ENCODE measurements at places on chromosomes 16 and 17.

- DNase-seq, result no peak
Measured at GRCh38 chr17:43631429-43631828, 30.3 kb downstream of the MEOX1 start.

GRCh38 chr17:39951924-39952679, 10.7 kb upstream of the GSDMA start:
- no peak for DNase-seq

DNA sequence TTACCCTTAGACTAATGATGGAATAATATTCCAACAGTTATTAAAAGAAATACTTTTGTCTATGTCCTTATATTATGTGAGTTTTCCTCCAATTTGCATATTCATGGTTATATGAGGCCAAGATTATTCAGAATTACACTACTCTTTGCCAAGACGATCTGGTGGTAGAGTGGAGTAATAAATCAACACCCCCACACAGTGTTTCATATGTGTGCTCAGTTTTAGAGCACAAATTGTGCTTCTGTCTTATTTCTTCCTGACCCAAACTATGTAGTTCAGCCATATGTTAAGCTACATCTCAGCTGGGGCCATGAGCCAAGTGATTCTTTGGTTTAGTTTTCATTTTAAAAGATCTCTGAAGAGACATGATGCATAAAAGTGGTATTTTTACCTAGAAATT, 26.9 kb upstream of the PPM1E start:
- no peak for DNase-seq

- no peak for DNase-seq
Measured at GRCh38 chr17:60301649-60302048, 90.3 kb downstream of the USP32 start.

- DNase-seq, result no peak
Measured at GRCh38 chr16:66560107-66560506, 6.1 kb upstream of the CMTM1 start.

GRCh38 chr16:10590342-10590741, 9.9 kb upstream of the EMP2 start:
- no peak for DNase-seq

- DNase-seq, result peak; percentile 35
Measured at GRCh38 chr17:57114085-57114673, 29.1 kb downstream of the AKAP1 start.

GRCh38 chr16:349211-349610, 3.3 kb downstream of the AXIN1 start:
- no peak for DNase-seq

DNA sequence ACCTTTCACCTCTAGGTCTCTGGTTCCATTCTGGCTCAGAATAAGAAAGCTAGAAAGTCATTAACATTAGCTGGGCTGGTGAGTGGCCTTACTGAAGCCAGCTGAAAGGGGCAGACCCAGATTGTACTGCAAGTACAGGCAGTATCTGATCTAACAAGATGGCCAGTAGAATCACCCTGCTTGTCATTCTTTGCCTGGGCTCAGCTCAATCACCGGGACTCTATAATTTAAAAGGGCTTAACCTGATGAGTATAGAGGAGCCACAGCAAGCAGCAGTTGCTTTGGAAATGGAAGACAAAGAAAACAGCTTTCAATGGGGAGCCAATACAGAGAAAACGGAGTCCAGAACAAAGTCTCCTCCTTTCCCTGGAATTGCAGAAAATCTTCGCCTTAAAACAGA, 13.6 kb downstream of the CDH8 start:
- no peak for DNase-seq

DNA sequence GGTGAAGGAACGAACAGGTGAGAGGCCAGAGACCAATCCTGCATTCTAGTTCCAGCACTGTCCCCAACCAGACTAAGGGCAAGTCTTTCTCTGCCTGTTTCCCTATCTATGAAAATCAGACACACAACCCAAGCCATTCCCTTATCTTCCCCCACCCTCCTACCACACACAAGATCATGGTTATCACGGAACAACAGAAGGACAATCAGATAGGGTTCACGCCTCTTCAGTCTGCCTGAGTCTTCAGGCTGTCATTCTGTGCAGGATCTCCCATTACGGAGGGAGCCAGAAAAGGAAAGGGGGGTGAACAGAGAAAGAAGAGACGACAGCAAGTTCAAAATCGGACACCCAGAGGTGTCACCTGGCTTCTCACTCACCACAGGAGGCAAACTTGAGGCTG, 11.1 kb downstream of the TLE7 start:
- DNase-seq, result no peak

GRCh38 chr17:64326420-64327054, 63.5 kb upstream of the TEX2 start:
- DNase-seq, result peak; percentile 96

DNA sequence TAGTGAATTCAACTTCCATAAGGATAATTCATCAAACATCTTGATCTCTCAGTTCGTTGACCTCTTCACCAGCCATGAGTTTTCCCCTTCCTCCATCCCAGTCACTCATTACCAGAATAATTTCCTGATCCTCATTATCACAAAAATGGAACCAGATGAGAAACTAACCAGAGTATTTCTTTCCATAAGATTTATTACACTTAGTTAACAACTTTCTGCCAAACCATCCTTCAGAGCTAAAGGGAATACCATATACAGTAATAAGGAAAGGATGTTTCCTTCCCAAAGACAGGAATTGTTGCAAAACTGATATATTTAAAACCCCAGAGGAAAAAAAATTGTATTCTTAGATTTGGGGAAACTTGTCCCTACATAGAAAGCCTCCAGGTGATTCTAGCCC, 8.6 kb downstream of the KRTAP29-1 start:
- no peak for DNase-seq

GRCh38 chr17:2937331-2938003, 125.9 kb downstream of the OR1D5 start:
- no peak for DNase-seq

- DNase-seq, result no peak
Measured at GRCh38 chr16:66367968-66368891, 1.7 kb downstream of the CDH5 start.

- DNase-seq, result peak; percentile 17
Measured at GRCh38 chr17:7932949-7933348, 943 bp downstream of the CNTROB start.

- DNase-seq, result peak; percentile 89
Measured at GRCh38 chr17:46044286-46044928, 45.4 kb downstream of the STH start.

DNA sequence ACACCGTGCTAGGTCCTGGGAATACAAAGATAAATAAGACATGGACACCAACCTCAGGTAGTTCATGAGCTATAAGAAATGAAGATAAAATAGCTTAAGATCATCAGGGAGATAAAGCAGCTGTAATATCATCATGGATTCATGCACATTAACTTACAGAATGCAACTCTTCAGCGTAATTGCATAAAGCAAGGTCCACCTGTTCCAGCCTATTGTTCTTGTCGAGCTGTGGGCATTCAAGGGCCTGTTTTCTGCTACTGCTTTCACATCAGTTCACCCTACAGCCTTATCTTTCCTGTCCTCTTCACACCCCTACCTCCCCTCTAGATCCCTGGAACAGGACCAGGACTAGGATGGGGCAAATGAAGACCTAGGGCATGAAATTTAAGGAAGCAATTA, 133.9 kb downstream of the SPACA3 start:
- no peak for DNase-seq

DNA sequence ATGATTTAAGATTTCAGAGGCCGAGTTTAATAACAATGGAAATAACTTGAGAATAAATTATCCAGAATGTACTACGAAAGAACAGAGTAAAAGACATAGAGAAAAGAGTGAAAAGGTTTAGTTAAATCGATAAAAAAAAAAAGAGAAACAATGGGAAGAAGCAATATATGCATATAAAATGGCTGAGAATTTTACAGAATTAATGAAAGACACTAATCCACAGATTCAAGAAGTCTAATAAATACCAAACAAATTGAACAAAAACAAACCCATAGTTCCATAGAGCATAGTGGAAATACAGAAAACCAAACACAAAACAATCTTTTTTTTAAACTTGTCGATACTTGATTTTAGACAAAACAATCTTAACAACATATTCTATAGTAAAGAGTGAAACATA, 1.7 kb downstream of the PSME3IP1 start:
- no peak for DNase-seq

DNA sequence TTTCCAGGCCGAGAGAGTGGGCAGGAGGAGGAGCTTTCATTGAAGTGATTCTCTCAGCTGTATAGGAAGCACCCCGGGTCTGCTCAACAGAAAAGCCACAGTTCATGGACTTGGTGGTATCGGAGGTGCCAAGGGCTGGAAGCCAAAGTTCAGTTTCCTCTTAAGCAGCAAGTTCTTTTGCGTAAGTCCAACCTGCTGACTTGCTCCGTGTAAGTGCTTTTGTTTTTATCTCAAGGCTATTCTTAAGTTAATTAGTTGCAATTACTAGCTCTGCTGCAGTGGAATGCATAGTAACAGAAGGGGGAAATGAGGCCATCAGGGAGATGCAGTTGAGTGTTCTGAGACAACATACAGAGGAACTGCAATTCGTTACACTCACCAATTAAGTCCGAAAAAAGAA, 44.6 kb downstream of the SMIM36 start:
- no peak for DNase-seq

GRCh38 chr17:4420692-4421131, 13.0 kb upstream of the SPNS3 start:
- DNase-seq, result peak; percentile 60

- peak; percentile 50 for DNase-seq
Measured at GRCh38 chr17:27489045-27489715, 32.9 kb downstream of the KSR1 start.

DNA sequence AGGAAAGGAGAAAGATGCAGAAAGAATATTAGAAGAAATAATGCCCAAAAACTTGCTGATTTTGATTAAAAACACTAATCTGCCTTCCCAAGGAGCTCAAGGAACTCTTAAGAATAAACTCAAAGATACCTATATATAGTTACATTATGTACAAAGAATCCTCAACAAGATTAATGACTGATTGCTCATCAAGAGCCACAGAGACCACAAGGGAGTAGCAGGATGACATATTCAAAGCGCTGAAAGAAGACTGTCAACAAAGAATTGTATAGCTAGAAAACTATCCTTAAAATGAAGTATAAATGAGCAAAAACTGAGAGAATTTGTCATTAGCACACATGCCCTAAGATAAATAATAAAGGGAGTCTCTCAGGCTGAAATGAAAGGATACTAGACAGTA, 6.2 kb downstream of the LPCAT2 start:
- no peak for DNase-seq

All from H4 (cell line).